ENCODE measurements at places on chromosomes 3 and 15.
A peak's percentile ranks its signal among the peaks of the same experiment; 100 is the strongest.

- no peak for DNase-seq
Measured at GRCh38 chr15:72915843-72916242, 132.3 kb upstream of the ADPGK start.

DNA sequence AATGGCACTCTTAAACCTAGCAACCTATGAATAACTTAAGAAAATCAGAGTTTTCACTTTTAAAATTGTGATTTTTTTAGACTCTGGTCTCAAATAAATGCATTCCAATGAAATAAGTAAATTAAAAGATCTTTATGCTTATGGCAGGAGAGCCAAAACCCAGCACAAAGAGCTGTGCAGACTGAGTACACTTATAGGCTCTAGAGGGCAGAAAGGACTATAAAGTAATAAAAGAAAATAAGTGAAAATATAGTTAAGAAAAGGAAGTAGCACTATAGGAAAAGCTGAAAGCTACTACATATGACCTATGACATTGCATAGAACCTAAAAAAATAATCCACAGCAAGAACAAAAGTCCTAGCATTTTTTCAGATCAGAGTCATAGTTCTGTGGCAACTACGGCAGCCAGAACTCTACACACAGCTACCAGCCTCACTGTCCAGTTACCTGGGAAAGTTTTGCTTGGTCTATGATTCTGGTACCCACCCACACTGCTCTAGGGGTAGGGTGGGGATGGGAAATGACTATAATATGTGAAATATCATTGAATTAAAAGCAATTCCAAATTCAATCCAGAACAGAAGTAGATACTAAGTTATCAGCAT lies 30.5 kb downstream of the CLASP2 start:
- peak; percentile 3 for DNase-seq

DNA sequence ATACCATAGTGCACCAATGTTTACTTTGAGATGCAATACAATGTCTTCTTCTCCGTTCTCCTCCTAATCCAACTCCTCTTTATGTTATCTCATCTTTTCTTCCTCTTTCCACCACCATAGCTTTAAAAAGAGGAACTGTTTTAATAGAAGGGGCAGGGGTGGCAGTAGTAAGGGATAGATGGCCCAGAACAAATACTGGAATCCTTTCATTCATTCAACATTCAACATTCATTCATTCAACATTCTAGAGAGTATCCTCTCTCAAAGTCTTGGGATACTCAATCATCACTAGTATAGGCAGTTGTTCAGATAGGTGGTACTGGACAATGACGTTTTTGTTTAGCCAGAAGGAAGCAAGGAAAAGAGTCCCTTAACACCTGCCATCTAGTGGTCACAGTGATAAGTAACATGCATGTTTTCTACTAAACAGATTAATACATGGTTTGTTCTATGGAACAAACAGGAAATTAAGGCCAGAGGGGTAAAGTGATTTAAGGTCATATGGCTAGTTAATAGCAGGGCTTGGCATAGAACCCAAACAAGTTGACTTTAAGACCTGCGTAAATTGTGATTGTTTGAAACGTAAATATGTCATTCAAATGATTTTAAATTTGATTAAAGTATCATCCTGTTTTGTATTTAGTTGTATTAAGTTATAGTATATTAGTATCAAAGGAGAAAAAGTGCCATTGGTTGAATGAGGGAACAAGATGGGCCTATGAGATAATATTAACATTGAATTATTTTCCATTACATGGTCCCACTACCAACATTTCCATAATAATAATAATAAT lies 26.9 kb upstream of the EHHADH start:
- DNase-seq = no peak

DNA sequence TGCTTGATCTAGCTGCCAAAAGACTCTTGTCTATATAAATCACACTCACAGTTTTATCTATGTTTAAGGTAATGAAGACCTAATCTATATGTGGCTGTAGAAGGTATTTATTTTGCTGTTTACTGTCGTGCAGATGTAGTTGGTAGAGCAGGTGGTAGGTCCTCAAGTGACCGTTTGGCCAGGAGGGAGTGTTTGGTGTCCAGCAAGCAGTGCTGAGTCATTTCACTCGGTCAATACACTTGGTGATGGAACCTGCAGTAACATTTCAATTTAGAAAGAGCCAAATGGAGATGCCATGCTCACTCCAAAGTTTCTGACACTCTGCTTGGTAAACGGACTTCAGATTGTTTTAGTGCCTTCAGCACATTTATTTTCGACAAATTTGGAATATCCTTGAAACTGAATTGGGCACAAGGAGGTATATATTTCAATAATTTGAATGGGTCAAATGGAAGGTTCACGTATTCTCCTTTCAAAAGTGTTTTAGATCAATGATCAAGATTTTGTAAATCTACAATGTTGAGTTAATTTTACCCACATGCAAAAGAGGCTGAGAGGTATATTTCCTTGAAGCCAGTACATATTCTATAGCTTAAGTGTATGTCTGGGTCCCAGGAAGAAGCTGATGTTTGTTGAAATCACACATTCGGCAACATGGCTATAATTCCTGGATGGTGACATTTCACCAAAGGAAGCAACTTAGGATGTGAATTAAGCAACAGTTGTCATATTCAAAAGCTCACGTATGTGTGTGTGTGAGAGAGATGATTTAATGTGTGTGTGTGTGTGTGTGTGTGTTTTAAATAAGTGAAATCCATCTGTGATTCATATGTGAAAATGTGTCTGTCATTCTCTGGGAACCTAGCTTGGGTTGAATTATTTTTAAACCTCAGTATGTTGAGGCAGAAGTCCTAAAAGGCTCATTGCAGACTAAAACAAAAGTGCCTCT lies 7.7 kb upstream of the CX3CR1 start:
- DNase-seq = no peak

DNA sequence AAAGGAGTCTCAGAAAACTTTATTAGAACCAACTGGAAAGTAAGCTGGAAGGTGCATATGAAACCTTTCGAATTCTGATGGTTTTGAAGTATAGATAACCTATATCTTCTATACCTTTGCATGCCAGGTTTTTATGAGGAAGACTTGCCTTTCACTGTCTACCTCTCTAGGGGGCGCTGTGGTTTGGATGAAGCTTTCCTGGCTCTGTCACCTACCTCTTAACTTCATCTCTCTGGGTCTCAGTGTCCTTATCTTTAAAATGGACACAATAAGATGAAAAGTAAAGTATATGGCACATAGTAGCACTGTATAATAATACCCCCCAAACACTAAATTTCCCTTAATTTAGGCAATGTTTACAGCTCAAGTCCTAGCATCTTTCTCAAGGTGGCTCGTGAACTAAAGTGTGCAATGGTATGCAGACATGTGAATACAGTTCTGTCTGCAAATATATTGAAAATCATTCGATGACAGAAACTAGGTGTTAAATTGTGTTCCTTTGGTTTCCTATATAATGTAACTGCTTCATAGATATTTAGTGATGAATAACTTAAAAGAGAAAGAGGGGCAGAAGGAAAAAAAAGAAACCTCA lies 314.3 kb downstream of the CHST2 start:
- no peak for DNase-seq

DNA sequence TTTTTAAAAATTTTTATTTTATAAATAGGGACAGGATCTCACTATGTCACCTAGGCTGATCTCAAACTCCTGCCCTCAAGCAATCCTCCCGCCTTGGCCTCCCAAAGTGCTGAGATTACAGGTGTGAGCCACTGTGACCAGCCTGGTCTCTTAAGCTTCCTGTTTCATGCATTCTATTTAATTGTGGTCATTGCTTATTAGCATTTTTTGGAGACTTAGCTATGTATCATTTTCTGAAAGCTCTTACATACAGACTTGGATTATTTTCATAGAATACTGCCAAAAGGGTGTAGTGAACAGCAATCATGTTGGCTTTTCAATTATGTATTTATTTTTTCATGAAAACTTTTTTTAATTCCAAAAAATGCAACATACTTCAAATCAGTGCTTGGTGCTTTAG lies 51.5 kb upstream of the DCUN1D1 start:
- DNase-seq = no peak

DNA sequence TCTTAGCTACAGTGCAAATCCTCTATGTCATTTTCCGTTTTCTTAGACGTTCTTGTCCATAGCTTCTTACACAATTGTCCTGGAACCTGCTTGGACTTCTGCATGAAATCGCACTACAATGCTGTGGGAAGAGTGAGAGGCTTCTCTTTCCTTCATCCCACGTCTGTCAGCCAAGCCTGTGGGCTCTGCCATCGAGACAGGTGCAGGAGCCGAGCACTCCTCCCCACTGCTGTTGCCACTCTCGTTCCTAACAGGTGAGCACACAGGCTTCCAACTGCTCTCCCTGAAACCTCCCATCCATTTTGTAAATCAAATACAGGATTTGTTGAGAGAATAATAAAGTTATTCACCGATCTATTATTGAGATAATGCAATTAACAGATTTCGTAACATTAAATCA lies 23.5 kb downstream of the ZXDC start:
- DNase-seq = no peak

DNA sequence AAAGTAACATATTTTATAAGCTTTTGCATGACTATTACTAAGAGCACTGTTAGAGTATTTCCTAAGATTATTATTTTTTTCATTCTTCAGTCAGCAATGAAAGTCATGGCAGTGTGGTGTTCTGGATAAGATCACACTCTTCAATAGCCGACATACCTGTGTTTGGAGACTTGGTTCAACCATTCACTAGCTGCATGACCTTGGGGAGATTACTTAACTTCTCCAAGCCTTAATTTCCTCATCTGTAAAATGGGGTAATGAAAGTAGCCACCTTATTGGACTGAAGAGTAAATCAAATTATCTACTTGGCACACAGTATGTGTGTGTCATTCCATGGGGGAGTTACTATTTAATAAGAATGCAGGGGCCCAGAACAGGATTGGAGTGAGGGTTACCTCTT lies 24.5 kb upstream of the PCOLCE2 start:
- DNase-seq = no peak

DNA sequence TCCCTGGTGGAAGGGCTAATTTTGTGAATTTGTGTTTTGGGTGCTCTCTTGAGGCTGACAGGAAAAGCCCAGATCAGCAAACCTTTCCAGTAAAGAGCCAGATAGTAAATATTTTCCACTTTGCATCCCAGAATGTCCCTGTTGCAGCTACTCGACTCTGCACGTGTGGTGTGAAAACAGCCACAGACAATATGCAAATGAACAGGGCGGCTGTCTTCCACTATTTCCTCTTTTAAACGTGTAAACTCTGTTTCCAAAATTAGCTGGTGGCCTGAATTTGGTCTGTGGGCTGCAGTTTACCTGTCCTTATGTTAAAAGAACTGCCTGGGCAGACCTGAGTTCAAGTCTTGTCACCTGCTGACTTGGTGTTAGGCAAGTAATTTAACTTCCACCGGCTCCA lies 202.7 kb downstream of the EDEM1 start:
- DNase-seq = no peak

- no peak for DNase-seq
Measured at GRCh38 chr3:126346466-126346865, 10.7 kb downstream of the KLF15 start.

DNA sequence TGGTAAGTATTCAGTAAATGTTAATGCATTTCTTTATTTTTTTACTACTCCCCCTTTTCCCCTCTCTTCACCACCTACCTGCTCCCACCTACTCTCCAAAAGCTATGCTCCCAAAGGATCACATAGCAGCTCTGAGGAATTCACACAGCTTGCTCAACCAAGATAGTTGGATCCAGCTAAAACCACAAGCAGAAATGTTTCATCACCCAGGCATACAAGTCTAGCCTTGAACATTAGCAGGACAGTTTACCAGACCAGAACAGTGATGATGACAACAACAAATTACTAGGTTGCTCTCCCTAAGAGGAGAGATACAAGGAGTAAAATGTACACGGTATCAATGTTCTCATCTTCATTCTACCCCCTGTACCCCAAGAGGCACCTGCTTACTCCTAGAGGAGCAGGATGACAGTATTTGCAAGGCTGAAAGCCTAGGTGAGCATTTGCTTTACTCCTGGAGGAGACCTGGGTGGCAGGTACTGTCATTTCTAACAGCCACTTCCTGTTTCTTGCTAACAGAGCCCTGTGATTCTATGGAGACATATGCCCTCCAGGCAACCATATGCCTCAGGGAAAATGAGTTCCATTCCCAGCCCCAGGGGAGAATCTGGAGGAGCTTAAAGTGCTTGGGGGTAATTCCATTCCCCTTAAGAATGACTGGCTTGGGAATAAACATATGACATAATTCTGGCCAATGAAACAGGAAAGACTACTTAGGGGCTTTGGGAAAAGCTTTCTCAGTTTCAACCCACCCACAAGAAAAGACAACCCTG lies 237.5 kb downstream of the NTRK3 start:
- no peak for DNase-seq

DNA sequence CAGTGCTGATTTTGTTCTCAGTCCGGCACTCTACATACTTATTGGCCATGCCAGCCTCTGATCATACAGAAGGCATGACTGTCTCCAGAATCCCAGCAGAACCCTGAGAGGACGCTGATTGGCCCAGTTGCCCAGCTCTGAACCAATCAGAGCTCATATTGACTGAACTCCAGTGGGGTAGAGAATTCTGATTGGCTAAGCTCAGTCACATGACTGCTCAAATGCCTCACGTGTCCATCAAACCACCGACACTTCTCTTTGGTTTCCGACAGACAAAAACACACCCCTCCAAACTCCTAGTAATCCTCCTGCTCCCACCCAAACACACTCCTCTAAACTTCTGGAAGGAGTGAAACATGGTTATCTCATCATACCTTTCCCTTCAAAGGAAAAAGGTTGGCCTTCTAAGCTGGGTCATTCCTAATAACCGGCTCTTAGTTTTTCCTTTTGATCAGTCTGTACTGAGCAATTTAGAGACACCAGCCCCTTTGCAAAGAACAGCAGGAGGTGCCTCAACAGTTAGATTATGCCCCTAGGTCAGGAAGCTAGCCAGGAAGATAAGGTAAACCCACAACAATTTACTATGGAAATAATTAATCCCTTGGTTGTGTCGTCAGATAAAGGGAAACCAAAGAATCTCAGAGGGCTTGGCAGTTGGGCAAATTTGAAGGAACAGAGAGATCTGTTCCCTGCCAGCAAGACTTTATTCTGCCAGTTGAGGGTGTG lies 187.8 kb downstream of the TLE3 start:
- no peak for DNase-seq

GRCh38 chr3:79183496-79183895 lies 584.3 kb downstream of the ROBO1 start:
- DNase-seq = no peak

DNA sequence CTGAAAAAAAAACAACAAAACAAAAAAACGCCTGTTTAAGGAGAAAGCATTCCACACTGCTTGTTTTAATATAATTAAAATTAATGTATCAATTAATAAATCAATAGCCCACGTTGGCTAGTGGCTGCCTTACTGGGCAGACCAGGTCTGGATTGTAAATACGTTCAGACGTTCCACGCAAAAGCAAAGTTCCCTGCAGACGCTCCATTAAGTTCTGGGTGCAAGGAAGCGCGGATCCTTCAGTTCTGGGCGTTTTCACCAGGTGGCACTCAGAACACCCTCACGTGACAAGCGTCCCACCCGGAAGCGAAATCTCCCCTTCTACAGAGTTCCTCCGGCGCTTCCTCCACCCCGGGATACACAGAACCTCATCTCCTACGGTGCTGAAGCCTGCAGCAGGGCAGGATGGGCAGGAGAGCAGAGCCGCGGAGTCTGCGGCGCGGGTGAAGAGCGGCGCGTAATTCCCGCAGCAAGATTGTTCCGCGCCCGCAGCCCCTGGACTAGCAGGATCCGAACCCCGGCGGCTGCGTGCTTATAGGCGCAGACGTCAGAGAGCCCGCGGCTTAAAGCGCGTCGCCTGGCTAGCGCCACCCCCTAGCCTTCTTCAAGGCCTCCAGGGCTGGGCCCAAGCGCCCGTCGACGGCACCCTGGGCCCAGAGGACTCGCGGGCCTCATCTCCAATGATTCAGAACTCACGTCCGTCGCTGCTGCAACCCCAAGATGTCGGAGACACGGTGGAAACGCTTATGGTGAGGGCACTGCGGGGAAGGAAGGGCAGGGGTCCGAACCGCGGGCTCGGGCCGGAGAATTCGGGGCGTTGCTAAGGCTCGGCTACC lies at the start of gene SLC25A38:
SLC25A38 (plus strand) TSS at position 326 of the 836 bp plus-strand sequence; CDS start at position 681, 355 bp downstream.
- DNase-seq = peak; percentile 75

Measured in MG63 (cell line).